ENCODE measurements at places on chromosomes 16 and 17.

GRCh38 chr16:13997933-13998332, 73.2 kb upstream of the MRTFB start:
- peak; percentile 27 for DNase-seq

- no peak for DNase-seq
Observed at GRCh38 chr16:14548933-14549788, 80.9 kb downstream of the PARN start.

DNA sequence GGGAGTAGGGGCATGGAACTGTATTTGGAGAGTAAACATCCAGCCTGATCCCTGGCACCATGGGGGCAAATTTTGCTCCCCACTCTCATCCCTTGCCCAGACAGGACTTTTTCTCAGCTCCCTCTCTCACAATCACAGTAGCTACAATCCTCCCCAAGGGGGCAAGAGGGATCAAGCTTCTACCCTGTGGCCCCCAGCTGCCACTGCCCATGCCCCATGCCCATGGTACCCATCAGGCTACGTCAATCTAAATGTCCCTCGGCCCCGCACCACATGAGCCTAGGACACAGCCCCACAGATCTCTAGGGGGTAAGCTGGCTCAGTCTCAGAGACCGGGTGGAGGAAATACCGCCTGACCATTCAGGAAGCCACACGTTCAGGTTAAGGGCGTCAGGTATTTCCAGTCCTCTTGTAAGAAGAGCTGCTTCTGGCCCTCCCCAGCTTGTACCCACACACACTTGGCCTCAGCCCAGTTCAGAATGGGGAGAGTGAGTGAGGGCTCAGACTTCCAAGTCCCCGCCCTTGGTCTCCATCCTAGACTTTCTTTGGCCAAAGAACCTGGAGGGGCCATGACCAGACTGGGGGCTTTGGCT, 1.8 kb downstream of the CACNB1 start:
- peak; percentile 20 for DNase-seq

- DNase-seq, result peak; percentile 62
Observed at GRCh38 chr17:65220732-65221131, 83.6 kb downstream of the RGS9 start.

GRCh38 chr16:84810518-84811273, 9.1 kb upstream of the CRISPLD2 start:
- DNase-seq, result no peak

DNA sequence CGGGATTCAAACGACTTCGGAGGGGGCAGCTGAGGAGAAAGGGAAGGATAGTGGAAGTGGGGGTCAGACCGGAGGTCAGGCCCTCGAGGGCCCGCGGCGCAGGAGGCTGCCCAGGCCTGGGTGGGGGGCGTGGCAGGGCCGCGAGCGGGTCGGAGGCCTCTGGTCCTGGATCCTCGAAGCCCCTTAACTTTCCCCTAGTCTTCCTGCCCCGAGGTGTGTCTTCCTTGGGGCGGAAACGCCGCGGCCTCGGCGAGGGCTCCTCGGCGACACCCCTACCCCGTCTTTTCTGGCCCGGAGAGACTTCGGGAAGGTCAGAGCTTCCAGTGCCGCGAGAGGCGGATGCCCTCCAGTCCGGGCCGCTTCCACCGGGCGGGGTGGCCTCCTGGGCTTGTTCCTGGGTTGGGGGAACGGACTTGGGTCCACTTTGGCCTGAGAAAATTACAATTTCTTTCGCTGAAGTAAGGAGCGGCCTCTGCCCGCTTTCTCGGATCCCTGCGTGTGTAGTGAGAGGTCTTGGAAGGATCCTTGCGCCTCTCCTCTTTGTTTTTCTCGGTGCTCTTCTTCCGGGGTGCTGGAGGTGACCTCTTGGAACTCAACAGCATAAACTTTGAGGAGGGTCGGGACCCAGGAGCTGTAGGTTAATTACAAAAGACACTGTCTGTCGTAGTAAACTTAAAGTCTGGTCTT, 491 bp downstream of the IST1 start:
- peak; percentile 9 for DNase-seq

DNA sequence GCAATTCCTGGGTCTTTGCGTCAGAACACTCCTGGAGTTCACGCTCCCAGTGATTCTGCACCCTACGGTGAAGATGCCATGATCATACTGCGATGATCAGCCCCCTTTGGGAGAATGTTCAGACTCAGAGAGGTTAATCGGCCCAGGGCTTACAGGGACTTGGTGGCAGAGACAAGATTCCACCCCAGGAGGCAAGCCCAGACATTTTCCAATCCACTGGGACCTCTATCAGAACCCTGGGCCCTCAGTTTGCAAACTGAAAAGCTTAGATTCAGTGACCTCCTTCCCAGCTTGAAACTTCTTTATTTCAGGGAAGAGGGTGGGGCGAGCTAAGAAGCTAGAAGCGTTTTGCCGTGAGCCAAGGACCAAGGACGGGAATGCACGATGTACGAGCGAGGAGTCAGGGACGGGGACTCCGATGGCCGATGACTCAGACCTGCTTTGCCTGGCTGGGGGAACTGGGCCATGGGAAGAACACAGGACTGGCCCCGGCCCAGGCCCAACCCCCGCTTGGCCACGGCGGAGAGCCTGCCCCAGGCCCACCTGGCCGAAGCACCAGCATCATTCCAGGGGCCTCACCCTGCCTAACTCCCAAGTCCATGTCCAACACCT, 34.7 kb downstream of the SOCS3 start:
- DNase-seq, result no peak

- no peak for DNase-seq
Observed at GRCh38 chr16:27189335-27189972, 13.9 kb upstream of the KDM8 start.

- no peak for DNase-seq
Observed at GRCh38 chr17:42387661-42388380, 421 bp downstream of the STAT3 start.

GRCh38 chr17:44363613-44364159, at the start of gene FAM171A2:
TSS of gene FAM171A2 (minus strand) at chr17:44363853. CDS start at chr17:44363714, 139 bp downstream.
- peak; percentile 76 for DNase-seq

GRCh38 chr17:64017381-64017980, 3.0 kb downstream of the ICAM2 start:
- DNase-seq, result peak; percentile 37

DNA sequence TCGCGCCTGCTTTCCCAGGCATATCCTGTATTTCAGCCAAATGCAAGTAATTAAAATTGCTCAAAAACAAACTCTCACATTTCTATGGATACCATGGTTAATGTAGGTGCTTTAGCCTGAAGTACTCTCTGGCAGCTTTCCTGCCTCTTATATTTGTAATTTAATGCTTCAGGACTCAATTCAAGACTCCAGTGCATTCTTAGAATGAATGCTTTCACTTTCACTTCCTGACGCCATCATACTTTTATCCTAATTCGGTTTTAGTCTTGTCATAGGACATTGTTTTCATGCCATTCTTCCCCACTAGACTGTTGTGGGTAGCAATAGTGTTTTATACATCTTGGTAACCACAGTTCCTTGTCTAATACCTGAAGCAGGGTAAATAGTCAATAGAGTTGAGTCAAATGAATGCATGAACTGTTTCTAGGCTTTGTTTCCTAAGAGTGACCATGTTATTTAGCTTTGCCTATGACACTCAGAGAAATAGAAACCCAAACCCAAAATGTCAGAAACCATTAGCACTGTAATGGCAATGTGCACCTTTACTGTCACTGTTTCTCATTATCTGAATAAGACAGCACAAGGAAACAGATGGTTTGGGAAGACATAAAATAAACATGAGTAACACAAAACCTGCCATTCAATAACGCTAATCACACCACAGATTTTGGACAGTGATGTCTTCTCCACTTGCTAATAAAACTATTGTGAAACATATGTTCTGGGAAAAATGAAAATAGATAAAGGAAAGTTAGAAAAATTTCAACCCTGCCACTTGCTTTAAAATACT, 705.5 kb downstream of the CDH11 start:
- DNase-seq, result peak; percentile 39

DNA sequence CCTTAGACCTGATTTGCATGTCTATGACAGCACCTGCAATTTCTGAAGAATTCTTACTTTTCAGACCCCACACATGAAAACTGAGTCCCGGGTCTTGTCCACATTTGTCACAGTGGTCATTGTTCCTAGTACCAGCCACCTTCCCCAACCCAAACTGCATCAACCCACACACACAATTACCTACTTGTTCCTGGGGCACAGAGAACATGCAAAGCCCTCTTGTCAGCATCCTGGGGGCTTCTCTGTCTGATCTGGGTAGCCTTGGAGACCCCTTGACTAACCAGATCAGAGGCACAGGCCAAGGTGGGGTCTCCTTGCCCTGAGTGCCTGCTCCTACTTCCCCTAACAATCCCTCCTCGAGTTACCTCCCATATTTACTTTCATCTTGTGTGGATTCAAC, 36.7 kb upstream of the PIK3R6 start:
- no peak for DNase-seq

DNA sequence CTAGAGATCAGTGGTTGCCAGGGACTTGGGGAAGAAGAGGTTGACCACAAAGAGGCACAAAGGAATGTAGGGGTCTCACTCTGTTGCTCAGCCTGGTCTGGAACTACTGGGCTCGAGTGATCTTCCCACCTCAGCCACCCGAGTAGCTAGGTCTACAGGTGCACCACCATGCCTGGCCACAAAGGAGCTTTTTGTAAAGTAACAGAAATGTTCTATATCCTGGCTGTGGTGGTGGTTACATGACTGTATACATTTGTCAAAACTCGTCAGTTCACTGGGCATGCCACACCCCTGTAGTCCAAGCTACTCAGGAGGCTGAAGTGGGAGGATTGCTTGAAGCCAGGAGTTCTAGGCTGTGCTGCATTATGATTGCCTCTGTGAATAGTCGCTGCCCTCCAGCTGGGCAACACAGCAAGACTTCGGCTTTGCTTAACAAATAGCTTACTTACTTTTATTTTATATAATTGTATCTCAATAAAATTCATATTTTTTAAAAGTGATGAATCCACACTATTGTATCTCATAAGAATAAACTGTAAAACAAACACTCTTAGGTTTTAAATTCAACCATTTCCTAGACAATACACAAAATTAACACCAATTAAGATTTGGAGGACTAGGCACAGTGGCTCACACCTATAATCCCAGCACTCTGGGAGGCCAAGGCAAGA, 5.0 kb downstream of the SKA2 start:
- peak; percentile 48 for DNase-seq

GRCh38 chr16:85917012-85917411, 18.1 kb downstream of the IRF8 start:
- no peak for DNase-seq

DNA sequence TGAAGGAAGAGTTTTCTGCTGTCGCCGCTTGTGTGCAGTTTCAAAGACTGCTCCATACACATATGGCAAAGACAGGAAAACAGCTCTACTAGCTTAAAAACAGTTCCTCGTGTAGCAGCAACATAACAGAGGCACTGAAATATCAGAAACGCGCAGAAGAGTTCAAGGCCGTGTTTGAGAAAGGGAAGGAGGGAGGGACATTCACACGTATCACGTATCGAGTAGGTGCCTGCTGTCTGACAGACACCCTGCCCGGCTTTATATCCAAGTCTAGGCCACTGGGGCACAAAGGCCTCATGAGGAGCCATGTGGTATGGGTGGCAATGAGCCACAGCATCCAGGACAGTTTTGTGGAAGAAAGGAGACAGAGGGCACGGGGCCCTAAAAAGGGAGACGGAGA, 50.3 kb downstream of the PLXDC1 start:
- DNase-seq, result no peak

DNA sequence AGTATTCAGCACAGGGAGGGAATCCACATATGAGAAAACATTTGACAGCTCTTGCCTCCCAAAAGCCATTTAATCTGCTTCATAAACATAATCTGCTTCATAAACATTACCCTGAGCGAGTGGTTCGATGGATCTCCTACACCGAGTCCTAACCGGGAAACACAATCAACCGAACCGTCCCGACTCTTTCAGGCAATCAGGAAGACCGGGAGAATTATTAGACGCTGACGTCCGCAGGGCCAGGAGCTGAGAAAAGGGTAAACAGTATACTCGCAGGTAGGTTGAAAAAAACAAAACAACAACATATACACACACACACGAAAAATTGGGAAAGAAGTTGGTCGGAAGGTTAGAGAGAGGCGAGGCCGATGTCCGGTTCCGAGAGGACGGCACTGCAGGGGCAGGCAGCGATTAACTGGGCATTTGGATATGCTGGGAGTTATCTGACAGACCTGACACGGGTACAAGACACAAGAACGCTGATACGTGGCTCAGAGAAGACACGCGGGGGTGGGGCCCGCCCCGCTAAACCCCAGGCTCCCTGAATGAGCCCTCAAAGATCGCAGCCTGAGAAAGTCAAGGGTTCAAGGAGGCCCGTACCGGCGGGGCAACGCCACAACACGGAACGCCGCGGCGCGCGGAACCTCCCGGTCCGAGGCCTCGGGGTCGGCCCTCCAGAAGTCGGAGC, 585 bp downstream of the AP1G1 start:
- DNase-seq, result no peak

GRCh38 chr16:57285379-57285778, 907 bp upstream of the PLLP start:
- no peak for DNase-seq

DNA sequence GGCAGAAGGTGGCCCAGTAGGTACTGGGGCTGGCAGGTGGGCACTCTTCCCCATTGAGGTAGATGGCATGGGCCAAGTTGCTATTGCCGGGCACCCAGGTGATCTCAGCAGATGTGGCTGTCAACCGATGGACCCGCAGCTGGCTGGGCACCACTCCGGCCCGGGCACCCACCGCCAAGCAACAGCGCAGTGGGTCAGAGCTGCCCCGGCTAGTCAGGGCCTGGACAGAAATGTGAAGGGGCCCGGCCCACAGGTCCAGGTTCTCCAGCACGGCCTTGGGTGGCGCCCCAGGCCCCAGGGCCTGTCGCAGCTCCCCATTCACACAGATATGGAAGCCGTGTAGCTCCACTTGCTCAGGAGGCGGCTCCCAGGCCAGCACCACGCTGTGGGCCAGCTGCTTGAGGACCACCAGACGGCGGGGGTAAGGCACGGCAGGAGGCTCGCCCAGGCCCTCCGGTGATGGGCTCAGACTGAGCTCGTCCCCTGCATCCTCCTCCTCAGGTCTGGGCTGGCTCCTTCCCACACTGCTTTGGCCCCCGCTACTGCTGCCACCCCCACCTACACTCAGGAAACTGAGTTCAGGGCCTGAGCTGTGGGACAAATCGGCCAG, 16.5 kb downstream of the TSPOAP1 start:
- DNase-seq, result no peak

DNA sequence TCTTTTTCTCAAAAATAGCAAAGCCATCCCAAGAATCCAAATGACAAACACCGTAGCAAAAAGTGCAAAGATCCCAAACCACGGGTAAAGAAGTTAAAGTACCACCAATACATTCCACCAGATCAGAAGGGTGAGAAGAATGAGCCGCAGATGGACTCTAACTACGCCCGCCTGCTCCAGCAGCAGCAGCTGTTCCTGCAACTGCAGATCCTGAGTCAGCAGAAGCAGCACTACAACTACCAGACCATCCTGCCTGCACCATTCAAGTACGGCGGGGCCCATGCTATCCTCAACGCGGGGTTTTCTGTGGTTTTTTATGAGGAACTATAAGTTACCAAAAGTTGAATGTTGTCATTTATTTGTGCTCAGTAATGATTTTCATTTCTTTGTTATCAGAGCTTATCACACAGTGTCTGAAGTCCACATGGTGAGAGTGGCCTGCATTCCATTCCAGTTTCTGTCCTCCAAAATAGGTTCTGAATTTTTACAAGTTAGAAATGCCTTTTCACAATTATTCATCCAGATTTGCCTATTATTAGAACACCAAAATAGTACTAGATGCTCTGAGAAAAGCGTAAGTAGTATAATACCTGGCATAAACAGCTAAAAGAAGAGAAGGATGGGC, 169.2 kb downstream of the MRTFB start:
- DNase-seq, result no peak

- peak; percentile 72 for DNase-seq
Observed at GRCh38 chr17:59296190-59296589, 35.3 kb upstream of the YPEL2 start.

GRCh38 chr17:77611791-77612502, 346.6 kb upstream of the TNRC6C start:
- DNase-seq, result no peak

GRCh38 chr16:19524356-19524615, 544 bp downstream of the CCP110 start:
- no peak for DNase-seq
